ENCODE measurements at places on chromosomes 4 and X.

DNA sequence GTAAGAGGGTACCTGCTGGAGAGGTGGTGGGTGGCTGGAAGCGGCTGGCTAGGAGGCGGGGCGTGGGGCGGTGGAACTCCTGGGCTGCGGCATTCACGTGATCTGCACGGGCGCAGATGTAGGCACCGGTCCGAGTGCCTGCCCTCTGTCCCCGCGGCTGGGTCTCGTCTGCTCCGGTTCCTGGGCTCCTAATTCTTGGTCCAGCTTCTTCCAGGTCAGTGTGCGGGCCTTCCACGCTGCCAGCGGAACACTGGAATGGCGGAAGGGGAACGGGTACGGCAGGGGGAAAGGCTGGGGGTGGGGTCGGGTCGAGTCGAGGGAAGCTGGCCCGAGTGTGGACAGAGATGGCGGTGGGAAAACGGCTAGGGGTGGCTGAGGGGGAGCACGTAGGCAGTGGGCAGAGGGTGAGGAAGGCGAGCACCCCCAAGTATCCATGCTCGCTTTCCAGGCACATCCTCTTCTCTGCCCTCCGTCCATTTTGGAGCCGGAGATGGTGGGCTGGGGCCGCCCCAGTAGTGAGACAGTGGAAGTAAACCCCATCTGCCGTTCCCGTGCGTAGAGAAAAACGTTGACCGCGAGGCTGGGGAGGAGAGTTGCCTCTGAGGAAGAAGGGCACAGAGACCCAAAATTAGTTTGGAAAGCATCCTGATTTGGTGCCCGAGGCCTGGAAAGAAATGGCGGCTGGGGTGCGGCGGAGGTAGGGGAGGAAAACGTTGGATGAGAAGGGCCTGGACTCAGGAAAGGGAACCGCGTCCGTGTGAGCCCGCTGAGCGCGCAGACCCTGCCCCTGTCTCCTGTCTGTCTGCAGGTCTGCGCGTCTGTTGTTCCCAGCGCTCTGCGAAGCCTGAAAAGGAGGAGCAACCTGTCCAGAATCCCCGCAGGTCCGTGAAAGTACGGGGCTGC is at the start of gene TCEAL4:
Gene TCEAL4, plus strand, starts transcription at position 105 of the 903 bp plus-strand sequence. CDS start 1,161 bp downstream, outside the sequence.
- peak; percentile 22 for DNase-seq

GRCh38 chr4:41668024-41668423 is 80.5 kb downstream of the PHOX2B start:
- DNase-seq = no peak

GRCh38 chrX:68443155-68443868 is 10.0 kb upstream of the OPHN1 start:
- DNase-seq = peak; percentile 22

- DNase-seq = no peak
Measured at GRCh38 chrX:120282697-120283096, 28.6 kb downstream of the TMEM255A start.

- DNase-seq = no peak
Measured at GRCh38 chr4:6495736-6496135, 23.3 kb upstream of the PPP2R2C start.

DNA sequence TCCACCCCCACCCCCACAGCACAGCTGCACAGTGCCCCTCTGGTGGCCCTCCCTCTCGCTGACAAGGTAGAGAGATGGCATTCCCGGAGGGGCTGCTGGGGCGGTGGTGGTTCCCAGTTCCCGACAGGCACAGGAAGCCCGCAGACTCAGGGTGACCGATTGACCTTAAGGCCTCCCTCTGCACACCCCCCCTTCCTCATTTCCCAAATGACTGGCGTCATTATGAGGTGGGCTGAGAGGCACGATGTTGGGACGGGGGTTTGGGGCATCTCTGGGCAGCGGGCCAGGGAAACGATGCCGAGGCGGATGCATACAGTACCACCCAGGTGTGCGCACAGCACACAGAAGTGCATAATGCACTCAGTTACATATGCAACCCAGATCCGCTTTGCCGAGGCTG is 3.5 kb upstream of the TIMP1 start:
- DNase-seq = no peak

DNA sequence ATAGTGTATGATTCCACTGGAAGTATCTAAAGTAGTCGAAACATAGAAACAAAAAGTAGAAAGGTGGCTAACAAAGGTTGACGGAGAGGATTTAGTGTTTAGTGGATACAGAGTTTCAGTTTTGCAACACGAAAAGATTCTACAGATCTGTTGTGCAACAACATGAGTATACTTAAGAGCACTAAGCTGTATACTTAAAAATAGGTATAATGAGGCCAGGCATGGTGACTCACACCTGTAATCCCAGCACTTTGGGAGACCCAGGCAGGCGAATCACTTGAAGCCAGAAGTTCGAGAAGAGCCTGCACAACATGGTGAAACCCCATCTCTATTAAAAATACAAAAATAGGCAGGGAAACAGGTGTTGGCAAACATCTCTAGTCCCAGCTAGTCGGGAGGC is 7.9 kb upstream of the ATRX start:
- DNase-seq = no peak

GRCh38 chr4:43842594-43842993 is 606.0 kb downstream of the KCTD8 start:
- DNase-seq = no peak

- DNase-seq = no peak
Measured at GRCh38 chrX:80420147-80420546, at the start of gene TENT5D. Gene TENT5D (plus strand): TSS chrX:80420447. CDS start chrX:80442540, 22,093 bp downstream.

- DNase-seq = no peak
Measured at GRCh38 chr4:61201561-61201960, 1.4 kb downstream of the ADGRL3 start.

- peak; percentile 50 for DNase-seq
Measured at GRCh38 chr4:174012135-174012885, 271.2 kb downstream of the FBXO8 start.

DNA sequence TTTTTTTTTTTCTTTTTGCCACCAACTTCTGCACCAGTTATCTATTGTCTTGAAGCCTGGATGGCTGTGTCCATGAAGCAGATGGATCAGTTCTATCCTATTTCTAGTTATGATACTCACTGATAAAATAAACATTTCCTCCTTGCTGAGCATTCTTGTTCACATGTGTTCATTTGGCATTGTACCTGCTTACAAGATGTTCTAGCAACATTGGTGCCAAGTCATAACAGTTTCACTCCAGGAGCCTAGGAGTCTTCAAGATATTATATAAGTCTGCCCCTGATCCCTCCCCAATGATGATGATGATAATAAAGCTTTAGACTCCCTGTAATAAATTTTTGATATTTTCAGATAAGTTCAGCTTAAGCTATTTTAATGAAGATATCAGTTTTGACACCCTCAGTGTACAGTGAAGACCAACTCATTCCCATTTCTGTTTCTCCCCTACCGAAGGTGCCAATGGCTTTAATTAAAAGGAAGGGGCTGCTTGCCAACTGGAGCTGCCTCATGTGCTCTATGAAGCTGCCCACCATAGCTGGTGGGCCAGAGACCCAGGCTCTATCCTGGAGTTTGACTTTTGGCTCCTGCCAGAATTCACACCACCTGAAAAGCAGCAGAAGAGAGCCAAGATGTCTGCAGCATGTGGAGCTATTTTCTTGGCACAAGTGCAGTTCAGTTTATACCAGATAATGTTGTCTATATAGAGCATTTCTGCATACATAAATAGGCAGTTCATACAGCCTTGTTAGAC is 265.4 kb upstream of the TET2 start:
- DNase-seq = no peak
